ENCODE measurements at places on chromosomes 5 and 9. TPM values are rescaled to one million over a fixed set of nuclear protein-coding genes. Genes with fewer than 3 reads are reported as not detected.

GRCh38 chr9:22211588-22212360, 202.7 kb upstream of the CDKN2B start:
- no peak for DNase-seq

GRCh38 chr9:30522486-30522885, 1862.0 kb upstream of the ACO1 start:
- no peak for DNase-seq

- DNase-seq, result no peak
Measured at GRCh38 chr9:113454914-113455761, 8.4 kb upstream of the RGS3 start.

Gene NUTM2G
- not detected for total RNA-seq

Gene C8G
- total RNA-seq, result not detected

Gene C9orf50
- total RNA-seq, result not detected

Gene SLC38A9
- 23.3 TPM for total RNA-seq
